Activated gamma-delta T cell (primary cell): ENCODE measurements at places on chromosomes 3 and 15.

- no peak for DNase-seq
These were observed 4.4 kb downstream of the ITIH3 start for GRCh38 chr3:52798978-52799476.

DNA sequence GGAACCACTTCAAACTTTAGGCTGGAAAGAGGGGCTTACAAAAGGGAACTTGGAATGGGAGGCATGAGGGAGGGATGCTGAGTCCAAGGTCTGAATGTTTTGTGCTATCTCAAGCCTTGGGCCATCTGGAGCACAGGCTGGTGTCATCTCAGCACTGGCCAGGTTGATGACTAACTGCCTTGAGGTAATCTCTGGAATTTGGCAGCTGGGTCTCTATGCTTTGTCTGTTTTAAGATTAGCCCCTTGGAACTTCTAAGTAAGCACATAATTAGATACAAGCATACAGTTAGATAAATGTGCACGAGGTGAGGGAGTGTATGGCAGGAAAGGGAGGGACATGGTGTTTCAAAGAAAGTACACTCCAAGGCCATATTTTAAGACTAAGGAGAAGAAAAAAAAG, 252.4 kb upstream of the CCDC54 start:
- no peak for DNase-seq

GRCh38 chr3:17396036-17396435, 346.4 kb downstream of the TBC1D5 start:
- DNase-seq, result no peak

DNA sequence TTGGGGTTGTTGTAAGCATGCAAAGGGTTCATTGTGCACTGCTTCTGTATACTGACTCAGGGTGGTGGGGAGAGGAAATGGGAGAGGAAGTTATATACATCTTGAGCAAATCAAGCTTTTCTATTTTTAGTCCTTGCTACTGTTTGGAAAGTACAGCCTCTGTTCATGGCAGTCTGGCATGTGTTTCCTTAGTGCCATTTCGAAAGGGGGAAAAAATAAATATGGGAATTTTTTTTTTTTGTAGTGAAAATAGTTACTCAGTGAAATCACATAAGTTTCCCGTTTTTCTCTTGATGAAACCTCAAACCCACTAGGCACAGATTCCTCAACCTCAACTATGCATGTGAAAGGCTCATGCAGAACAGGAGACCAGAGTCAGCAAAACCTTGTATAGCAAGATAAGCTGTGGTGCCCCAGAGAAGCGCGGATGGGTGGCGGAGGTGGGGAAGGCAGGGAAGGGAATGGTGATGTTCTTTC, 353.3 kb downstream of the LPP start:
- DNase-seq, result no peak

GRCh38 chr15:100902436-100903167, 16.6 kb upstream of the LRRK1 start:
- no peak for DNase-seq

GRCh38 chr3:127670761-127671522, 1.8 kb upstream of the ABTB1 start:
- DNase-seq, result no peak

GRCh38 chr3:109926376-109926775, 589.0 kb upstream of the DPPA4 start:
- DNase-seq, result no peak

GRCh38 chr15:40803076-40803475, 3.8 kb upstream of the ZFYVE19 start:
- DNase-seq, result no peak

GRCh38 chr3:47429476-47430270, 46.1 kb downstream of the SCAP start:
- DNase-seq, result no peak

DNA sequence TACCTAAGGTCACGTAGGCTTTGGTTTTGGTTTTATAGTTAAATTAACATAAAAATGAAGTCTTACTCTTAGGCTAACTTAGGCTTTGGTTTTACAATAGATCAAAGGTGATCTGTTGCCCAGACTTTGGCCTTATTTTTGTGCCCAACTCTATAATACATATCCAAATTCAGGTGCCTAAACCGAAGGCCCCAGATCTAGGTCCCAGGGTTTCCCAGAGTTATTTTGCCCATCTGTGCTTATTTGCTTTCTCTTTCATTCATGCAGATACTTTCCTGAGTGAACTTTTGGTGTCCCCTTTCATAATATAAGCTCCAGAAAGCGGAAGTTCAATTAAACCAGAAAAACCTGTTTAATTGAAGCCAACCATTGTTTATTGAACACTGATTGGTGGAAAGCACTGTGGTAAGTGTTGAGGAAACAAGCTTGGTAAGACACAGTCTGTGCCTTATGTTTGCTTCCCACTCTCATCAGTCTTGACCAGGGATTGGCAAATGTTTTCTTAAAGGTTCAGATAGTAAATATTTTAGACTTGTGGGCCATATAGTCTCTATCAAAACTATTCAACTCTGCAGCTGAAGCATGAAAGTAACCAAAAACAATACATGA, 209.7 kb downstream of the WDR72 start:
- no peak for DNase-seq

DNA sequence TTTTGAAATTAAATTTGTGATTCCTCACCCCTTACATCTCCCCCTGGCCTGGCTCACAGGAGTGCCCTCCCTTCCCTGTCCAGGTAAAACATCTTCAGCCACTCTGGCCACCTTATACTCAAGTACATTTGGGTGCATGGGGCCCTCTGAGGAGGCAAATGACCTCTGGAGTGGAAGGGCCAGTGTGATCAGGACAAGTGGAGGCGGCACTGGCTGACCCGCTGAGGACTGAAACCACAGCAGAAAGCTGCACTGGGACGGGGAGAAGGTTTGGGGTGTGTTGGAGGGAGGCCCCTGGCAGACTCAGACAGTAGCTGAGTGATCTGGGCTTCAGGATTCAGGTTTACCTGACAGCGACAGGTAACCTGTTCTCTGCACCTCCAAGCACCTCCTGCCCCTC, 24.2 kb downstream of the HES1 start:
- DNase-seq, result no peak

- no peak for DNase-seq
These were observed at the start of gene CLDN11 for GRCh38 chr3:170418422-170419398. Gene CLDN11, plus strand, starts transcription at chr3:170418868. Its CDS starts 199 bp downstream, at chr3:170419067.

- no peak for DNase-seq
These were observed 301.3 kb downstream of the EDEM1 start for GRCh38 chr3:5488771-5489170.

DNA sequence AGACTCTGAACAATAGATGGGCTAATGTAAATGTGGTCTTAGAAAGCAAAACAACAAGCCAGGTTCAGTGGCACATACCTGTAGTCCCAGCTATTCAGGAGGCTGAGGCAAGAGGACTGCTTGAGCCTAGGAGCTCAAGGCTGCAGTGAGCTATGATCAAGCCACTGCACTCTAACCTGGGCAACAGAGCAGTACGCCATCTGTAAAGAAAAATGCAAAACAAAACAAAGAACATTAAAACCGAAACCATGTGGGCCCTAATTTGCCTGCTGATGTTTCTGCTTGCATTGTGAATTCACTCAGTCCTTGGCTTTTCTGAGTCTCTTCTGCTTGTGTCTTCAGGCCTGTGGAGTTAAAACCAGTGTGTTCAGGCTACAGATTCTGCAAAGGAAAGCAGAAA, 56.7 kb downstream of the CCNL1 start:
- no peak for DNase-seq

DNA sequence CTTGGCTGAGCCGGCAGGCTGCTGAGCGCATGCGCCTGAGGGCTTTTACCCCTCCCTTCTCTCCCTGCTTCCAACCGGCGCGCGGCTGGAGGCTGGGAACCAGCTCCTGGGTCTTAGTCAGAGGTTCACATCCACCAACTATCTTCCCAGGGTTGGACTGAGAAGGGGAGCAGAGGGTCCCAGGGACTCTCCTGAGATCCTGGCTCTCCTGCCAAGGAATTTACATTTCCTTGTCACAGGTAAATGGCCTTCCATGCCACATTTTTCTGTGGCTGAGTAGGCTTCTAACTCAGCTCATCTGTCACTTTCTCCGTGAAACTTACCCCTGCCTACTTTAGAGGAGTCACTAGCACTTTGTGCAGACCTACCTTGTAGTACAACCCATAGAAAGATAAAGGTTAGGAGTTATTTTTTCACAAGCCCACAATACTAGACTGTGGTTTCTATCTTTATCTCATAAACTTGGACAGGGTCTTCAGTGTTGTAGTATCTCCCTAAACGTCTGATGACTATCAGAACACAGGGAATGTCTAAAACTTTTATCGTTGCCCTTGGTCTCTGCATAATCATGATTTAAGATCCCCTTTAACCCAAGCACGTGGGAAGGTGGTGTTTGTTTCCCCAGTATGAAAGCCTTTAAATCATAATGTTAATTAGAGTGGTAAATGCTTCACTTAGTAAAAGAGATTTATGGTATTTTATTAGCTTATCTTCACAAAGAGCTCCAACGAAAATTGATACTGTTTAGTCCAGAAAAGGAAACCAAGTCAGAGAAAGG, 638 bp upstream of the TBC1D5 start:
- no peak for DNase-seq

DNA sequence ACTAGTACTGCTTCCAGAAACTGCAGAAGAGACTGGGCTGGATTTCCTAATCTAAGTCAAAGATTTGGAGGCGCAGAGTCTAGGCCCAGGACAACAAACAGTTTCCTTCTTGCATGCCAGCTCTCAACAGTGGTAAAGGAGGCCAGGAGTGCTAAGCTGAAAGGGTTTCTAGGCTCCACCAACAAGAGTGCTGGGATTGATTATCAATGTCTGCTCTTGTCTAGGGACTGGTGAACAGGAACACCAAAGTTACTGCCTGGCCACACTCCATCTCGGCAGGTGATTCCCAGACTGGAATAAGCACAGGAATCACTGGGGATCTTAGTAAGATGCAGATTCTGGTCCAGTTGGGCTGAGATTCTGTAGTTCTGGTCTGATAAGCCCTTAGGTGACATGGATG, 22.8 kb upstream of the FGD5 start:
- no peak for DNase-seq

DNA sequence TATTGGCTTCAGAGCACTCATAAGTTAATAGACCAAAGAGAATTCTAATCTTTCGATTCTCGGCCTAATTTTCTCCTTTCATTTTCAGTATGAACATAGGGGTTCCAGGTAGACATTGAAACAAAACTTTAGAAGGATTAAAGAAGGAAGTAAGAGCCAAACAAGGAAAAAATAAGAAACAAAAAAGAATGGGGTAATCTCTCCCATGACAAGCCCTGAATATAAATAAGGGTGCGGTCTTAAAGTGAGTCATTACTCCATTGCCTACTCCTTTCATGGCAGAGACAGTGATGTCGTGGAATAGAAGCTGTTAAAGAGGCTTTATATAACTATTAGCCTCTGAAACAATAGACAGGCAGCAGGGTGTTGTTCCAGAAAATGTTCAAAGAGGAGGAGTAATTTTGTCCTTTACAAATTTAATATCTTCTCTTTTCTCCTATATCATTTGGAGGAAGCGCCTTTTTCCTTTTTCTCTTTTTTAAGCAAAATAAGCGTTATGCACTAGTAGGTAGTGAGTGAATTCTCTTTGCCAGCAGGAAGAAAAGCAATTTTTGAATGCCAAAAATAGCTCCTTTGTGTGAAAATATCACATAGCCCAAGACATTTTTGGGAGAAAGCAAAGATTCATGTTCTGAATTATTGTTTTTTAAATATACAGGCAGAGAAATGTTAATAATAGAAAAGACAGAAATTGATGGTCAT, 607.9 kb upstream of the KCNMB2 start:
- DNase-seq, result no peak

GRCh38 chr15:48962662-48963523, 826 bp downstream of the SHC4 start:
- peak; percentile 10 for DNase-seq

GRCh38 chr3:52714335-52715302, 8.7 kb downstream of the SPCS1 start:
- DNase-seq, result no peak

- no peak for DNase-seq
These were observed 44.4 kb downstream of the AQP9 start for GRCh38 chr15:58182460-58183163.

DNA sequence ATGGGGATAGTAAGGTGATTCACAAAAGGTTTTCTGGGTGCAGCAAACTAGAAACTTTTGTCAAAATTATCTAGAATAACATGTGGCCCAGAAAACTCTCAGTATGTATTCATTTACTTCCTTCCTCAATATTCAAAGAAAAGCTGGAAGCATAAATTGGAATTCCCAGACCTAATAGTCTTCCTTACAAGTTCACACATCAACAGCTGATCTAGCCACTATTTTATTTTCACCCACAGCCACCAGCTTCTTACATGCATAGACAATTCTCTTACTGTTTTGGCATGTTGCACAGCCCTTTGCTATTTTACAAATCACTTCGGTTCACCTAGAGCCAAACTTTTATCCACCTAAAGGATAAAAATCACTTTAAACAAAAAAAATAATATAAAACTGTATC, 647.8 kb upstream of the CCDC54 start:
- no peak for DNase-seq

GRCh38 chr3:13191016-13191415, 117.8 kb upstream of the IQSEC1 start:
- no peak for DNase-seq

- DNase-seq, result no peak
These were observed 43.4 kb downstream of the PXYLP1 start for GRCh38 chr3:141275032-141275422.

DNA sequence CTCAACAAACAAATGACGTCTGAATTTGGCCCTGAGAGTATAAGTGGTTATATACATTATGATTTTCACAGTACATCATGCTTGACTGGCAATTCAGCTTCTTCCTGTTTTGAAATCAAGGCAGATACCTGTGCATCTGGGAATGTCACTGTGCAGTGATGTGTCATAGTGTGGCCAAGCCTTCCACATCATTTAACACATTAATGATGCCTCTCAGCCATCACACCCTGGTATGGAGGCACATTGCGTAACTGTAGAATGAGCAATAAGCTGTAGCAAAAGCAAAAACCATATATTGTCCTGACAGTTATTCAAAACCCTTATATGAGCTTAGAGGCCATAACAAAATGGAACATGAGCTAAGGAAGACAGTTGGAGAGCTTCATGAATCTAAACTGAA, 246.0 kb downstream of the EPHA3 start:
- DNase-seq, result no peak

GRCh38 chr3:36482880-36483279, 102.6 kb downstream of the STAC start:
- DNase-seq, result no peak

DNA sequence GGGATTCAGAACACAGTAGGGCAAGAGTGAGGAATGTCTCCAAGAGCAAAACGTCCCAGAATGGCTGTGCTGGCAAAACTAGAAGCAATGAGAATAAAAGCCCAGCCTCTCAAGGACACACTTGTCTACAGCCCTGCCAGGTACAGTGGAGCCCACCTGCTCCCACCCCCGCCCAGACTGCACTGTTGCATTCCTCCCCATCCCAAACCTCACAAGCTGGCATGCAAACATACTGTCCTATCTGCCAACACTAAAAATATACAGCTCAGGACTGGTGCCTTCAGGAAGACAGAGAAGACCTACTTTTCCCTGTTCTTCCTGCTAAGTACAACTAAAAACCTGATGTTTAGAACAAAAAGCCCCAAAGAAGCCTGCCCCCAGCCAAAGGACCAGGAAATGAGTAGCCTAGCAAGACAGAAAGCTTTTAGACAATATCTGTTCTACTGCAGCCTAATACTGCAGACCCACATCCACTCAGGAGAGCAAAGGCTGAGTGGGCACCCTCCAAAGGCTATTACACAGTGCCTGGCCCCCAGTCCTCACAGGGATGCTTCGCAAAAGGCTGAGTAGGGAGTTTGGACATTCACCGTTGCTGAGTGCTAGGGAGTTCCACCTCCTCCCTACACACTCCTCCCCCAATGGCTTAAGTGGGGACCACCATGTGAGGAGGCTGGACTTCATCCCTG, 13.5 kb downstream of the OCA2 start:
- no peak for DNase-seq
